ENCODE measurements at places on chromosomes 12 and 14.

DNA sequence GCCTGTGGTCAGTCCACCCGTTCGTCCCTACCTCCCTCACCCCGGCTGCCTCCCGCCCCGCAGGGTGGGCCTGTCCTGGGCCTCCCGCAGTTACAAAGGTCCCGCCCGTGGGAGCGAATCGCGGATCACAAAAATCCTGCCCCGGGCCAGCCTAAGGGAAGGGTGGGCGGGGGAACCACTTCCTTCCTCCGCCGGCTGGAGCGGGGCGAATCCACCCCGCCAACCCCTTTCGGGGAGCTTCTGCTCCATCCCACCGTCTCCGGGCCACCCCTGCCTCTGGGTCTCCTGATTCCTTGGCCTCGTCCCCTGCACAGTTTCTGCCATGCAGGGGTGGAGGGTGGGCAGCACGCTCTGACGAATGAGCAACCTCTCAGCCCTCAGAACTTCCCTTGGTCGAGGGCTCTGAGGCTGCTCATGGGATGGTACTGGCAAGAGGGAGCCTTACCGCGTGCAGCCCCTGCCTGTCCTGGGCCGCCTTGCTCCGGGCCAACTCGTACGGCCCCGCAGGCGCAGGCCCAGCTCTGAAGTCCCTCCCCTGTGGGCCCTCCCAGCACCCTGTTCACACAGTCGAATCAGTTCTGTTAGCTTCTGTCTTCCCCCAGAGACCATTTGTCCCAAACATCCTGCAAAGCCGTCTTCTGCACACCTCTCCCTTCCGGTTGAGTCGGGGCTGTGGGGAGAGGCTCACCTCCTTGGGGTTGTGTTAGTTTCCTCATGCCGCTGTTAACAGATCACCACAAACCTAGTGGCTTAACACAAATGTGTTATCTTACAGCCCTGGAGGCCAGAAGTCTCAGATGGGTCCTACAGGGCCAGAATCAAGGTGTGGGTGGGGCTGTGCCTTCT is 589 bp upstream of the HVCN1 start:
- DNase-seq, result peak; percentile 36

DNA sequence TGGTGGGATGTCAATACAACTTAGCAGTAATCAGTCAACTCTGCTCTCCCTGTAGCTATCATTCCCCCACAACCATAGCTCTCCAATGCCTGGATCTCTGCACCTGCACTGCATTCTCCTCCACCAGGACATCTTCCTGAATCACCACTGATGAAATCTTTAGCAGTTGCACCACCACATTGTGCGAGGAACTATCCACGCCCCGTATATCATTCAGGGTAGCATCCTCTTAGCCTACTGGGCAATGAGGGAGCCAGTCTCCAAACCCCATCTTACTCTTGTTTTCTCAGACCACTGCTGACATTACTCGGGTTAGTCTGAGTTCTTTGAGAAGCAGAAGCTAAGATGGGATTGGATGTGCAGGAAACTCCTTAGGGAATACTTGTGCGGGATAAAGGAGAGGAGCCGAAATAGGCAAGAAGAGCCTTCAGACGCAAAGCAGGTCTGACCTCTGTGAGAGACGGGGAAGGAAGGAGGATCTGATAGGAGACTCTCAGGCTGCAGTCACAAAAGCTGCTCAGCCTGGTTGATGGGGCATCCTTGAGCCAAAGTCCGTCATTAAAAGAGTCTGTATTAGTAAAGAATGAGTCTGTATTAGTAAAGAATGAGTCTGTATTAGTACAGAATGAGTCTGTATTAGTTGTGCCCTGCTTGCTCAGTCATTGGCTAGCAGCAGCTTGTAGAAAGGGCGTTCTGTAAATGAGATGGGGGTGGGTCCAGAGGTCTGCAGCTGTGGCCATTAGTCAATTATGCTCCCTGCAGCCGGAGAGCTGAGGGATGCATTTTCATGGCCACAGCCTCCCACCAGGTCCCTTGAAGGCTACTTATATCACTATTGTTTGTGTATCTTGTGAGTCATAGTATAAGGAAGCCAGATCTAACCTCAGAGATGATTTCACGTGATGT is 49.6 kb upstream of the RASSF3 start:
- no peak for DNase-seq

DNA sequence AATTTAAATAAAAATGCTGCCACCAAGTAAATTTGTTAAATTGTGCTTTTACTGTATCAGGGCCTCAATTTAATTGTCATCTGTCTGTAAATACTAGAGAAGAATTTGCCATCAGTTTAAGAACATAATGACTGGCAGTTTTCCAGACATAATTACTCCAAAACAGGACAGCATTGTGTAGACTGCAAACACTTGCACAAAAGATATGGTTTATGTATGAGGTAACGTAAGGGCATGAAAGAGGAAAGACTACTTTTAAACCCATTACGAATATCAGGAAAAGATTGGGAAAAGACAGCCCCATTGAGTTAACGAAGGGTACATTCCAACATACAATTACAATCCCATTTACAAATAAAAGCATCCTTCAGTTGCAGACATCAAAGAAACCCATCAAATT is 59.8 kb upstream of the KRR1 start:
- no peak for DNase-seq

DNA sequence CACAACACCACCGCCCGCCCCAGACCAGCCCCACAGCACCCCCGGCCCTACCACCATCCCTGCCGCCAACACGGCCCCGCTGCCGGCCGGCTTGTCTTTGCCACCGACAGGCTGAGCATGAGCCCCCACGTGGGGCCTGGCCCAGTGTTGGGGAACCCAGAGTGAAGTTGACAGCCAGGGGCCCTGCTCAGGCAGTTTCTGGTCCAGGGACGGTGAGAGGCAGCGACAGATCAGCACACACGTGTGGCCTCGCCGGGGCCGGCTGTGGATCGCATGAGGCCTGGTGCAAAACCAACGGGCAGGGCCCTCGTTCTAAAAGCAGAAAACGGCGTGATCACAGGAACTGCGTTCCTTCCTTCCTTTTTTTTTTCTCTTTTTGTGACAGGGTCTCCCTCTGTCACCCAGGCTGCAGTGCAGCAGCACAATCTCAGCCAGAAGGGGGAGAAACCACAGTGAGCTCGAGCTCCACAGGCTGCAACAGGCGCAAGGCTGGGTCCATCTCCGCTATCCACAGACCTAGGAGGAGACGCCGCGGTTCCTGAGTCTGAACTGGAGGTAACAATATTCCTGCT is 50.5 kb upstream of the FBRSL1 start:
- no peak for DNase-seq

- DNase-seq, result no peak
Measured at GRCh38 chr12:52253391-52254179, 20.5 kb downstream of the KRT7 start.

DNA sequence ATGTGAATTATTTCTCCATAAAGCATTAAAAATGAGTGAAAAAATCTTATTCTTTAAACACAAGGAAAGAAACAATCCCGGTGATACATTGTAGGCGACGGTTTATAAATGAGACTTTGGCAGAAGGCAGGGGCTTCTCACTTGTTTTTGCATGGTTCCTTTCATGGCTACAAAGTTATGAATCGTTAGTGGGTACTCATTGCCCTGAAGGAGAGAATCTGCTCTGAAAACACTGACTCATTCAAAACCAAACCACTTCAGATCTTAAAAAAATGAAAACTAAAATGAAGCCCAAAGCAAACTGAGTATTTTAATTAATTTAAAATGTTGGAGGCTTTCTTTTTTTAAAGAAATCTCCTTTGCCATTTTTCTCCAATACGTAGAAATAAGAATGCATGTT is 41.4 kb upstream of the AMIGO2 start:
- DNase-seq, result no peak

DNA sequence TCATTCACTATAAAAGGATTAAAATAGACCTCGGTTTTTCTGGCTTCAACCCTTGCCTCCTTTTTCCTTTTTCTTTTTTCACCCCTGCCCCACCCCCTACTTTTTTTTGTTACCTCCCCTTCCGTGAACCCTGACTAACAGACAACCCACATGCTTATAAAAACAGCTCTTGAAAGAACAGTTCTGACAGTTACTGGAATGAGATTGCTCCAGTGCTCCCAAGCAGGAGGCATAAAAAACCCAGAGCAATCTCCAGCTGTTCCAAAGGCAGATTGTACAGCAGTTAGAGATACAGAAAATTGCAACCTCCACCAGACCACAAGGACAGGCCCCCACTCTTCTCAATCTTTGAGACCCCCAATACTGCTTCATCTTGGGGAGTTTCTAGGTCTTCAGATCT is 29.9 kb upstream of the TMEM260 start:
- no peak for DNase-seq

DNA sequence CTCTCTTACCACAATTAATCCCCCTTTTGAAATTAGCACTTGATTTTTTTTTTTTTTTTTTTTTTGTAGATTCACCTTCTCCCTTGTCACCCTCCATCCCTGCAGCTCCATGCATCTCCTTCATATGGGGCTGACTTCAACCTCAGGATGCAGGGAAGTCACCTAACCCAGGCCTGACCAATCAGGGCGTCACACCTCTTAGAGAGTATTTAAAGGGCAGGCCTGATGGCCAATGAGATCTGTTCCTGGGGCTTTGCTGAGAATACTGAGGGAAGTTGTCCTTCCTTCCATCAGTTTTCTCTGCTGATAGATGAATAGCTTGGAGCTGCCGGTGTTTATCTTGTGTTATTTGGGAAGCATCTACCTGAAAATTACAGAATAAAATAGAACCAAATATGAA is 1104.7 kb upstream of the TMEM132C start:
- DNase-seq, result no peak

- DNase-seq, result no peak
Measured at GRCh38 chr14:100219126-100219785, 19.7 kb upstream of the YY1 start.

GRCh38 chr12:14960548-14961465 is 594 bp downstream of the ARHGDIB start:
- peak; percentile 41 for DNase-seq

DNA sequence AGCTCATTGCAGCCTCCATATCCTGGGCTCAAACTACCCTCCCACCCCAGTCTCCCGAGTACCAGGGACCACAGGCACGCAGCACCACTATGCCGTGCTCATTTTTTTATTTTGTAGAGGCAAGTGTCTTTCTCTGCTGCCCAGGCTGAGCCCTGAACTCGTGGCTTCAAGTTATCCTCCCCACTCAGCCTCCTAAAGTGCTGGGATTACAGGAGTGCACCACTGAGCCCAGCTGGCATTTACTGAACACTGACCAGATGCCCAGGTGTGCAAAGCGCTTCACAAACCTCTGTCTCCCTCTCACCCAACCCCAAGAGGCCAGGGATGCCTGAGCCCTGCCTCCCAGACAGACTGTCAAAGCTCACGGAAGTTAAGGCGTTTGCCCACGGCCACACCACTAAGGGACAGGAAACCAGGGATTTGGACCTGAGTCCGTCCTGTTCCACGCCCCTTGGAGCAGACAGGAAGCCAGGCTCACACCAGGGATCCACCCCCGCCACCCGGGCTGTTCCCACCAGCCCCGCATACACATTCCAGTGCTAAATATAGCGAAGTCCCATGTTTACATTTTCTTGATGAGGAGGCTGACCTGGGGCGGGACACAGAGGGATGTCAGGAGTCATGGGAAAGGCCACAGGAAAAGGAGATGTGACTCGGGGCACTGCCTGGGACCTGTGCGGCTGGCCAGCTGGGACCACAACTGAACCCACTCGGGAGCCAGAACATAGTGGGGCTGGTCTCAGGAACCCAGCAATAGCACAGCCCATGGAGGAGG is 51.2 kb downstream of the TESC start:
- no peak for DNase-seq

GRCh38 chr12:94534774-94535509 is 75.3 kb upstream of the CEP83 start:
- no peak for DNase-seq

DNA sequence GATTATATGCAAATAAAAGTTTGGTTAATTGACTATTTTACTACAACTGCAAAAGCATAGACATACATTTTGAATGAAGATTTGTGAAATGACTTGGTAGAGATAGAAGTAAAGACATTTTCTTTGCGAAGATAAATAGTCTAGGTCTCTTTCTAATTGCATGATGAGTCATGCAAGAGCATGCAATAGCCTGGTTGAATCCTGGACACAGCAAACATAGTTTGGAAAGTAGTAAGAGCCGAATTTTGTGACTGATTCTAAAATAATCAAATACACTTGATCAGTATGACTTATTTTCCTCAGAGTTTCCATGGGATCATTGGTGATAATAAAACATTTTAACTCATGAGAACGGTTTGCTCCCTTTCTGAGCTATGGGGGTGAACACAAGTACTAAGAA is 27.7 kb upstream of the CAND1 start:
- no peak for DNase-seq
